Activated T-cell treated with anti-CD3 and anti-CD28 coated beads for 4 hours (primary cell): ENCODE measurements at places on chromosomes 16 and 17.

DNA sequence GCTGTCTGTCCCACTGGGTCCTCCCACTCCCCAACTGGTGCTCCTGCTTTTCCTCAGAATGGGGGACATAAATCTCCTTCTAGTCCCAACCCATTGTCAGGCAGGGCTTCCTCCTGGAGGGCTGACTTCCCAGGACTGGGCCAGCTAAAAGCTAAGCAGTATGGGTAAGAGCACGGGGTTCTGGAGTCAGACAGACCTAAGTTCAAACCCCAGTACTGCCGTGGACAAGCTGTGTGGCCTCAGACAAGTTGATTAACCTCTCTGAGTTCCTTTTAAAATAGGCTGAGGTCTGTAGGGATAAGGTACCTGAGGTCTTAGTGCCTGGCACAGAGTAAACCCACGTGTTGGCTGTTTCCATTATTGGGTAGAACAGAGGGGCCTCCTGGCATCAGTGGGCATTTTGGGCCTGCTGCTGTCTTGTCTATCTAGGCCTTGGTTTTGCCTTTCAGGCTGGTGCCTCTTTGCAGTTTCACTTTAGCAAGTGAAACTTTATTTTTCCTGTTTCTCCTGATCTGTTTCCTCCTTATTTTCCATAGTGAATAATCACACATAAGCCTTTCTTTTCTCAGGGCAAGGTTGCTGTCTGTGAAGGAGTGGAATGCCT, 114.6 kb downstream of the PRKCB start:
- DNase-seq, result no peak

- DNase-seq, result no peak
These were observed 15.7 kb downstream of the DHX38 start for GRCh38 chr16:72109300-72109699.

DNA sequence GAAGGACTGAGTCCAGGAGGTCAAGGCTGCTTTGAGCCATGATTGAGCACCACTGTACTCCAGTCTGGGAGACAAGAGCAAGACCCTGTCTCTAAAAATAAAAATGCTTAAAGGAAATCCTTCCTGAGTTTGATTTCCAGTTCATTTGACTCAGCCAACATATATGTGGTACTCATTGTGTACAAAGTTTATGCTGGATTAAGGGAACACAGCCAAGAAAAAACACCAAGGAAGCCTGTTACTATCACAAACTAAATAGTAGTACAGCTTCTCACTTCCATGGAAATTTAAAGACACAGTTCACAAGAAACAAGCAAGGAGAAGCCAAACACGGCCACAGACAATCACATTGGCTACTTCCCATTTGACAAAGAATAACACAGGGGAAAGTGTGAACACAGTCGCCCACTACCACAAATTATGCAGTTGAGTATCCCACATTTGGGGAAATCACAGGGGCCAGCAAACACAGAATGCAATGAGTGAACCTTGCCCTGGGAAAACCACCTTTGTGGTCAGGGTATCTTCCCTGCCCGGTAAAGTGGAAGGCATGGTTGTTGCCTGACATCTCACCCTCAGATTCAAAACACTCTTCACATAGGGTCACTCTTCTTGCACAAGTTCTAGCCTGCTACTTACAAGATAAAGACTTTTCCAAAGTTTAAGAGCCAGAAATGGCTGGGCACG, 14.5 kb downstream of the TEX14 start:
- no peak for DNase-seq

DNA sequence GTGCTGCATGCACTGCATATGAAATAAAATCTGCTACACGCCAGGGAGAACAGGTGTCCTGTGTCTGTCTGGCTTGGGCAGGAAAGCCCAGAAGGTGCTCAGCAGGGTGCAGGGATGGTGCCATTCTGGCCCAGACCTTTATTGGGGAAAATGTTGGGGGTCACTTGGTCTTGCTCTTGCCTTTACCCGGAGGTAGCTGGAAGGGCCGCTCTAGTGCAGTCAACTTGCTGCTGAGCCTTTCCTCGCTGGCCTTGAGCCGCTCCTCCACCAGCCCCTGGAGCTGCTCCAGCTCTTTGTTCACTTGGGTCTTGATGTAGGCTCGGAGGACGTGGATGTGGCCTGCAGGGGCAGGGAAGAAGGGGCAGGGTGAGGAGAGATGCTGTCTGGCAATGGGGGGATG, 4.5 kb downstream of the CFAP119 start:
- DNase-seq, result no peak

DNA sequence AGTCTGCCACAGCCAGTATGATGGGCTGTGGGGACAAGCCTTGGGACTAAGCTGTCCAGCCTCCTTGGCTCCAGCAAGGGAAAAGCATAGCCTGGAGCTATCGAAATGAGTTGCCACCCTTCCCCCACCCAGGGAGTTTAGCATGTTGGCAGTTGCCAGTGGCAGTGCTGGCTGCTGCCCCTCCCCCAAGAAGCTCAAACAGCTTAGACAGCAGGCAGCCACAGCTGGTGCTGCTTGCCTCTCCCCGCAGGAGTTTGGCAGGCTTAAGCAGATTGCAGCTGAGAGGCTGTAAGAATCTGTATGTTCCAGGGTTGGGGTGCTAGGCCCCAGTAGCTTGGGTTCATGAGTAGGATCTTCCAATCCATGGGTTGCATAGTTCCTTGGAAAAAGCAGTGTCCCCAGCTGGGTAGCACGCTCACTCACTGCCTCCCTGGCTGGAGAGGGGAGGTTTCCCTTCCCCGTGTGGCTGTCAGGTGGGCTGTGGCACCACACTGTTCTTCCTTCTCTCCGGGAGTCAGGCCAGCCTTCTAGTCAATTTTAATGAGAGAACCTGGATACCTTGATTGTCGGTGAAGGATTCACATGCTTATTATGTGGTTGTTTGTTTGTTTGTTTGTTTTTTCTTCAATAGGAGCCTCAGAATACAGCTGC, 506.1 kb downstream of the CDH11 start:
- no peak for DNase-seq

DNA sequence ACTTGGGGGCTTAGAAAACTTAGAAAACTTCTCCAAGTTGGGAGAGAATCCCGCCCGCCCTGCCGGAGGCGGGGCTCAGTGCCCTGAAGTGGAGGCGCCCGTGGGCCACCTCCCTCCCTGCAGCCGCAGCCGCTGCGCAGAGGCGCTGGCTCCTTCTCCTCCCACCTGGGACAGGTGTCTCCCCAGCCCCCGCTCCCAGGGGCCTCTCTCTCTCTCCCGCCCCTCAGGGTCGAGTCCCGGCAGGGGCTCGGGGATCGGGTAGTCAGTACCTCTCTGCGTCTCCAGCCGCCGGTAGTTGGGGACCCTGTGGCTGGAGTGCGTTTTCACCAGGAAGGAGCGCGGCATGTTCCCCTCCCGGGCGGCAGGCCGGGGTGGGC, 257 bp downstream of the SNAI3 start:
- DNase-seq, result no peak

DNA sequence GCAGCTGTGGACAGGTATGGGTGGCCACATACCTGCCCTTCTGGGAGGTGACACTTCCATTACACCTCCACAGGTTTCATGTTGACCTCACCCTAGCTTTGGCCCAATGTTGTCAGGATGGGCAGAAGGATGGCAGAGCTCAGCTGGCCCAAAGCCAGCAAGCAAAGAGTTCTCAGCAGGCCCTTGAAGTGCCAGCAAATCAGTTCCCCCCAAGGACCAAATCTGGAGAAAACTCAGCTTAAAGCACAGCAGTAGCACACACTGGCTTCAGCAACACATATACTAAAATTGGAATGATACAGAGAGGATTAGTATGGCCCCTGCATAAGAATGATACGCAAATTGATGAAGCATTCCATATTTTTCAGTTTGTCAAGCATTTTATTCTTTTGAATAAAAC, 13.4 kb downstream of the ARL4D start:
- no peak for DNase-seq

DNA sequence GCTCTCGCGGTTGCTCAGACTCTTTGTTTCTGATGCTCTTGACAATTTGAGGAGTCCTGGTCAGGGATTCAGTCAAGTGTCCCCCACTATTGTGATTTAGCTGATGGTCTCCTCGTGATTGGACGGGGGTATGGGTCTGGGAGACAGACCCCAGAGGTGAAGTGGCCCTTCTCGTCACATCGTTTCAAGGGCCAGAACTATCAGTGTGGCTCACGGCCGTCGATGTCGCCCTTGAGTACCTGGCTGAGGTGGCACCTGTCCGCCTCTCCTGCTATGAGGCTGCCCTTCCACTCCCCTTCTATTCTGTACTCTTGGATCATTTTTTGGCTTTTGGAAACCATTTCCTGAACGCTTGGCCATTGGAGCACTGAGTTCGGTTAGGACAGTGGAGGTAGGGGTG, 7.4 kb upstream of the MEAK7 start:
- DNase-seq, result no peak

DNA sequence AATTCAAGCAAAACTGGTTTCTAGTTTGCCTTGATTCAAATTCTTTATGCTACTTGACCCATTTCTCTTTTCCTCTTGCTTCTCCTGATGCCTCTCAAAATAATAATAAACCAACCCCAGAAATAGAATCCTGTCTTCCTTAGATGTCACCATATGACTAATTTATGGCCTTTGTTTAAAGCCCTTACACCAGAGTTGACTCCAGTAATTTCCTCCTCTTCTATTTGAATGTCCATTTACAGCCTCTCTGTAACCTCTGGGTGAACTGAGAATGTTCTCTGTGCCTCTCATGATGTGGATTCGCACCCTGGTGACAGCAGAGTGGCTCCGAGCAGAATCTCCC, 31.5 kb downstream of the ZFHX3 start:
- DNase-seq, result no peak

GRCh38 chr16:89320782-89321501, 103.4 kb downstream of the ZNF778 start:
- no peak for DNase-seq

DNA sequence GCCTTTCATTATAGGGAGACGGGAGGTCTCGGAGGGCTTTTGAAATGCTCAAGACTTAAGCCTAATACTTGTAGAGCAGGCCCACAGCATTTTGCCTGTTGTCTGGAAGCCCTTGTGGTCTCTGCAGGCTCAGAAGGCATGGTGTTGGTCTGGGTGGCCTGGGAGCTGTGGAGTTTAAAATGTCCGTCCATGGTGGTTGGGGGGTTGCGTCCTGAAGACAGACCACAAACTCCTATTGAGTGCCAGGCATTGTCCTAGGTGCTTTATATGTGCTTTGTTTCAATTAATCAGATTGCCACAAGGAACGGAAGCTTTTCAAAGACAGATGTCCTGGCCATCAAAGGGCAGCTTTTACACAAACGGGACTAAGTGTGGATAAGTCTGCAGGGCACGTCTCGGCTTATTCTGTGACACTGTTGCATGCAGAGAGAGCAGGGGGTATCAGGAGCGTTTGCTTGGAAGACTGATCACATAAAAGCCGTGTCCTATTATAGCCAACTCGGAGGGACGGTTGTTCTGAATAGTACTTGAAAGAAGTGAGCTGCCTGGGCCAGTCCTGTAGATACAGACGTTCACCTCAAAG, 7.8 kb downstream of the NTN1 start:
- no peak for DNase-seq

DNA sequence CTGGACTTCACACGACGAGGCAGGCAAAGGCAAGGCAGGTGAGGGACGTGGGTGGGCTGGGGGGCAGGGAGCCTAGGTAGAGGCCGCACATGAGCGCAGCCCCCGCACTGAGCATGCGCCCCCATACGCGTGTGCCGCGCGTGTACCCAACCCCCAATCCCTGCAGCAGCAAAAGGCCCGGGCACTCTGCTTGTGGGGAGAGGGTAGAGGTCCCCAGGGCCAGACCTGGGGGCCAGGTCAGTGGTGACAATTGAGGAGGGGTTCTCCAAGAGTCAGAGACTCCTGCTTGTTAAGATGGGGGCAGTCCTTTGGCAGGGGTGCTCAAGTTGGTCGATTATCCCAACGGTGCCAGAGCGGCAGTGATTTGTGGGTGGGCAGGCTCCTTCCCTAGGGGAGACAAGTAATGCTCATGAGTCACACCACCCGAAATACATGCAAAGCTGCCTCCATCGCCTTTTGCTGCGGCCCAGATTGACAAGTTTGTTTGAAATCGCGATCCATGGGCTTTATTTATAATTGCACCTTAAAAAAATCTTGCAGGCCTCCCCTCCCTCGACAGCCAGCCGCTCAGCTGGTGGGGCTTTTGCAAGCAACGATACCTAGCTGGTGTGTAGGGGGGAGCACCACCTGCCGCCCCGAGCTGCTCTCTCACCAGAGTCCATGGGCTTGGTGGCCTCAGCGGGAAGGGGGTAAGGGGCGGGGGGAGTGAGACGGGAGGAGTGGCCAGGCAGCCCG, 1.1 kb upstream of the GIT1 start:
- no peak for DNase-seq

GRCh38 chr17:83107656-83108048, 28.2 kb downstream of the METRNL start:
- DNase-seq, result no peak

DNA sequence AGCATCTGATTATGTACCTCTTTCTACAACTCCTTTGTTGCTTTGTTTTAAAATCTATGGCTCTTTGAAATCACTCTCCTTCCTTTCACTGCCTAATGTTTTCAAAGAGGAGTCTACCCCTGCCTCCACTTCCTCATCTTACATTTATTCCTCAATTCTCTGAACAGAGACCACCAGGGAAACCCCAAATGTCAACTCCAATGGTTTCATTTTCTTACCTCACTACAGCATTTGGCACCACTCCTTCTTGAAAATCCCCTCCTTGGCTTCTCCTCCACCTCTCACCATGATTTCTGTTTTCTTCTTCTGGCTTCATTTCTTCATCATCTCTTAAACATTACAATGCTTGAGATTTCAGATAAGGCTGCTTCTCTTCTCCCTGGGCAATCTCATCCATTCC, 2.4 kb upstream of the PIK3R5 start:
- DNase-seq, result no peak

DNA sequence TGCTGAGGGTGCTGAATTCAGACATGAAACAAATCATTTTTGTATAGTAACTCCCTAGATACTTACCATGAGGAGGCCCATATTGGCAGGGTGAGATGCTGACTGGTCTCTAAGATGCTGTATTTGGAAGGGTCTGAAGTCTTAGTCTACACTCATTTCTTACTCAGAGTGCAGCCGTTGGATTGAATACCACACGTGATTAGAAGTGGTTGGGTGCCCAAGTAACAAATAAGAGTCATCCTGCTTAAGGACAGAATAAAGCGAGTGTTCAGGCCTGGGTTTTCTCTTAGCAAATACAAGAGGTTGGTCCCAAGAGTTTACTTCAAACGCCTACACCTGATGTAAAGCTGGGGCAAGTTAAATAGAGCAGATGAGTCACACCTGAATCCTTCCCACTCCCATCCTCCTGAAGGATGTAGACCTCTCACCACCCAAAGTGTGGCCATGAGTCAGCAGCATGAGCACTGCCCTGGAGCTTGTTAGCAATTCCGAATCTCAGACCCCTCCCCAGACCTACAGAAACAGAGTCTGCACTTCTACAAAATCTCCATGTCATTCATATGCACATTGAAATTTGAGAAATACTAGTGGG, 284.6 kb upstream of the CDH5 start:
- DNase-seq, result no peak

DNA sequence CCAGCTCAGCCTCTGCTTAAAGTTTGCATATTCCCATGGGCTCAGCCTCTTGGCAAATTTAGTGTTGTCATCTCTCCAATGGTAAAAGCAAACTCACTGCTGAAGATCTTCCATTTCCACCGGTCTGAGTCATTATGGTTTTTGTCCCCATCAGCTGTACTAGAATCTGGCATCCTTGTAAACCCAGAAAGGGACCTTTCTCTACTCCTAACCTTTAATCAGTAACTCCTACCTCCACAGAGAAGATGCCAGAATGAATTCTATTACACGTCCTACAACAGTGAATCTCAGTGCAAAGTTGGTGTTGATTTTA, 45.8 kb downstream of the ZNF652 start:
- no peak for DNase-seq
